ENCODE measurements at places on chromosomes 11 and 22.

- no peak for DNase-seq
These were observed 14.3 kb downstream of the CLDN5 start for GRCh38 chr22:19509923-19510322.

- no peak for DNase-seq
These were observed 880.6 kb downstream of the LUZP2 start for GRCh38 chr11:25377466-25377865.

GRCh38 chr11:130522284-130522961, 74.0 kb downstream of the ADAMTS15 start:
- DNase-seq: no peak

- no peak for DNase-seq
These were observed 443.5 kb downstream of the AASDHPPT start for GRCh38 chr11:106520920-106521319.

DNA sequence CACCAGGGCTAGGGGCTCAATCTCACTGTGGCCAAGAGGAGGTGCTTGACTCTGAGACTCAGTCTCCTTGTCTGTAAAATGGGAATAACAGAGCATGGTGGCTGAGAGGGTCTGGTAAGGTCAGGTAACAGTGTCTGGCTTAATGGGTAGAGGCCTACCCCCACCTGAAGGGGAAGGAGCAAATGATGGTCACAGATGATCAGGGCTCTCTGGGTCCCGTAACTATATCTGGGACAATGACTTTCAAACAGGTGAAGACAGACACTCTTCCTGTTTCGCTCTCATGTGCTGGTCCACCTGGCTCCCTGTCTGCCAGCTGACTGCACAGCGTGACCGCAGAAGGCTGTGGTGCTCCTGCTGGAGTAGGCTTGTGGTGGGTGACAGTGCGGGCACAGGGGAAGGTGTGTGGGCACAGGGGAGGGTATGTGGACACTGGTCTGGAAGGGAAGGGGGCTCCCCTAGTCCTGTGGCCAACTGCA, 4.0 kb downstream of the A4GALT start:
- no peak for DNase-seq

DNA sequence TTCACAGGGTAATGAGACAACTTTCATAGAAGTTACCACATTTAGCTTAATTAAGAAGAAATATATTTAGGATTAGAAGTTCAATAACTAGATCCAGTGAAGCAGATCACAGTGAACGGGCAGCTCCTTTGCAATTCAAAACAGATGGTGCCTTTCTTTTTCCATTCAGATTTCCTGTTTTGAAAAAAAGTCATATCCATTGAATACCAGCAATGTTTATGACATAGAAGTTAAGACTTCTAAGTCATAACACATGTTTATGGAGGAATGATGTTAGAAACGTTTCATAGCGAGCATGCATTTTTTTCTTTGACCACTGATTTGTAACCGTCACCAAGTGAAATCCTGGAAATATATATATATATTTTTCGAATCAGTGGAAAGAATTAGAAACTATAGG, 24.7 kb downstream of the LUZP2 start:
- DNase-seq: no peak
